ENCODE measurements at places on chromosomes 4 and X. TPM values are rescaled to one million over a fixed set of nuclear protein-coding genes. Genes with fewer than 3 reads are reported as not detected.

- no peak for DNase-seq
These were observed 1574.3 kb upstream of the PABPC4L start for GRCh38 chr4:135775909-135776308.

TDO2 gene
- total RNA-seq: not detected

DNA sequence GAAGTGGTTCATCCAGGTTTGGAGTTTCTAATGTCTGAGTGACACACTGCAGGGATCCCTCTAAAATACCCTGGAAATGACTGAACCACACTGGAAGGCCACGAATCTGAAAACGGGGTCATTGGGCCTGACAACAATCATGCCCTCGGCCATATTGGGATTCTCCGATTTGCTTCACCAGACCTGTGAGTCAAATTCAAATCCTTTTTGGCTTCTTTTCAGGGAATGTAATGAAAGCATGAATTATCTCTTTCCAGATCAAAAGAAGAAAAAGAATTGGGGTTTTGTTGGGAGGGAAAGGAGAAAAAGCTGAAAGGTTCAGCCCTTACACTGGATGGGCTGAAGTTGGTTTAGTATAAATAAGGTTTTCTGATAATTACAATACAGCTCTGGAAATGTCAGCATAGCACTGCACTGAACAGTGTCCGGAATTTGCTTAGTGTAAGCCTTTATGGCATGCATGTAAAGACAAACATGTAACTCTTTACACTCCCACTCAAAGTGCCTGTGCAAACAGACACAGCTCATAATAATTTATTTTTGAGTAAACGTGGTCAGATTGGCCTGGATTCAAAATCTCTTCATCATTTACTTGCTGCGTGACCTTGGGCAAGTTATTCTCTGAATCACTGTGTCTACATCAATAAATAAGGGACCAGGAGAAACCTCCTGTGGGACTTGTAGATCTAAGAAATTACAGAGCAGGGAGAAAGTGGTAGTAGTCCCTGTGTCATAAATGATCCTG lies 21.4 kb downstream of the CT47C1 start:
- no peak for DNase-seq

- no peak for DNase-seq
These were observed 8.8 kb downstream of the HPGDS start for GRCh38 chr4:94333866-94334265.

- no peak for DNase-seq
These were observed 57.1 kb upstream of the CYSLTR1 start for GRCh38 chrX:78384486-78384885.

RAP1GDS1 gene
- 54.6 TPM for total RNA-seq

GRCh38 chr4:185535612-185536410 lies 504 bp upstream of the PDLIM3 start:
- DNase-seq: no peak

- no peak for DNase-seq
These were observed 2576.8 kb downstream of the PCDH7 start for GRCh38 chr4:33296876-33297455.

- DNase-seq: no peak
These were observed 11.2 kb upstream of the CXCR3 start for GRCh38 chrX:71629467-71629866.

CPLX1 gene
- under 0.01 TPM for total RNA-seq

- no peak for DNase-seq
These were observed 54.9 kb downstream of the UBQLN2 start for GRCh38 chrX:56618323-56618722.

DNA sequence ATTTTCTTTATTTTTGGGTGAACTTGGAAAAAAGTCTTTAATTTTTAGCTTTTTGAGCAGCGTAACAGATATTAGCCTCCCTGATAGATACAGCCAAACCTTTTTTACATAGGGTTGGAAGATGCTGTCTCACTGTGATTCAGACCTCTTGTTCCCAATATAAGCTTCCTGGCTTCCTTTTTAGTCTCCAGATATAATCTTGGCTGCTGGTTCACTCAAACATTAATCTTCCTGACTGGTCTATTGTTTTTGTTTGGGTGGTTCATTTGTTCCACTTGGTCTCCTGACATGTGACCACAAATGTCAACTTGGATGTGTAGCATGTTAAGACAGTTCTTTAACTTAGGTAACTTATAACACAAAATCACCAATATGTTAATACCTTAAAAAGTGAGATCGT lies 23.0 kb downstream of the RPA4 start:
- DNase-seq: peak; percentile 85

KCNE5 gene
- 0.13 TPM for total RNA-seq

DNA sequence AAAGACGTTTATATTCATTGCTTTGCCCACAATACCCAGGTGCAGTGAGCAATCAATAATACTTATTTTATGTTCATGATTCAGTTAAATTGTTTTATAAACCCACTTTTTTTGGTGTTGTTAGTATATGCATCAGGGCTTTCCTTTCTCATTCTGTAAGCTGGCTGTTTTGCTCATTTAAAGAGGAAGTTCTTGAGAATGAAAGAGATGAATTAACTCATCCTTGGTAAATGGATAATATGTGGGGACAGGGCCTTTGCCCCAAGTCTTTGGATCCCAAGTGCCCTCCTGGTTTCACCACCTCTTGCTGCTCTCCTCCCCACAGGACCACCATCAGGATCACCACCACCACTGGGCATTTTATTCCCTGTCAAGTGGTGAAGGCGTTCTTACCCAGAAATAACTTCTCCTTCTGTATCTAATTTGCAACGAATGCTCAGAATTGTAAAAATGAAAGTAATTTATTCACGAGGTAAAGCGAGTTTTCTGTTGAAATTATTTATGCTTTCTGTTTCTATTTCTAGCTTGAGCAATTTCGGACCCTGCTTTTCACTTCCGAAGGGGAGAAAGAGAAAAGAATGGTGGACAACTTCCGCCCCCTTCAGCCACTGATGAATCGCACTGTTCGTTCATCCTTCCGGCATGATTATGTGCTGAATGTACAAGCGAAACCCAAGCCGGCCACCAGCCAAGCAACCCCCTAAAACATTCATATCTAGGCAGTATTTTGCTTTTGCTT lies 8.2 kb upstream of the ZRSR2 start:
- DNase-seq: no peak

DNA sequence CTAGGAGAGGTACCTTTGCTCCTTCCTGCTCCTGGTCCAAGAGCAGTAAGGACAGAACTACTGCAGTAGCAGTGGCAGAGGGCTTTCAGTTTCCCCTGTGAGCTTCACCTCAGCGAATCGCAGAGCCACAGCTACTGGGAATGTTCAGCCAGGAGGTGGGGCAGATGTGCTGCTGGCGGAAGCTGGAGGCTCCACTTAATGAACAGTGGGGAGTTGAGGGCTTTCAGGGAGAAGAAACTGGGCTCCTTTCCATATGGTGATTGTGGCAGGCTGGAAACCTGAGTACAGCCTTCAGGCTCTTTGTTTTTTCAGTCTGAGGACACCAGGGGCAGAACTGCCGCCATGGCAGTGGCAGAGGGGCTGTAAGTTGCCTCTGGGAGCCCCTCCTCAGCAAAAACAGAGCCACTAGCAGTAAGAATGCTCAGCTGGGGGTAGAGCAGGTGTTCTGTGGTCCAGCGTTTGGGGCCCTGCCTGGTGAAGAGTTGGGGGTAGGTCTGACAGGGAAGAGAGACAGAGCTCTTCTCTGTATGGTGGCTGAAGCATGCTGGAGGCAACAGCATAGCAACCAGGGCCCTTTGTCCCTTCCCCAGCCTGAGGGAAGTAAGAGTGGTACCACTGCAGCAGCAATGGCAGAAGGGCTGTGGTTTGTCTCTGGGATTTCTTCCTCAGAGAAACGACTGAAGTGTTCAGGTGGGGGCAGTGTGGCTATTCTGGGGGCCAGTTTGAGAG lies 106.0 kb upstream of the GRXCR1 start:
- DNase-seq: no peak

GRCh38 chrX:126064901-126065541 lies 101.1 kb downstream of the DCAF12L2 start:
- DNase-seq: no peak

DNA sequence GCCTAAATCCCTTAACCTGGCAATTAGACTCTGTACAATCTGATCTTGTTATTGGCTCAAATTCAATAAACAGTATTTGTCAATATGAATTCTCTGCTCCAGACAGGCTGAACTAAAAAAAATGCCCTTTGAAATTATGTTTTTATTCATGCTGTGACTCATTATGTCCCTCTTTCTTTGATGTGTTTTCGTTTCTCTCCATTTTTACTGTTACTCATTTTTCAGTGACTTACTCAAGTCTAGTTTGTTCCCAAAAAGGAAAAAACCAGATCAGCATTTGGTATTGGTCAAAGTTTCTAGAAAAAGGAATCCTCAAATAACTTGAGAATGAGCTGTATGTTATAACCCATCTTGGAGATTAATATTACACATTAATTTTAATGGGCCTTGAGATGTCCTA lies 40.4 kb downstream of the UNC5C start:
- DNase-seq: no peak

GRCh38 chrX:15686818-15687685 lies 22.4 kb upstream of the CLTRN start:
- peak; percentile 55 for DNase-seq

GRCh38 chr4:16199093-16199492 lies 27.2 kb downstream of the TAPT1 start:
- DNase-seq: no peak

TMEM35A gene
- 1.9 TPM for total RNA-seq

DNA sequence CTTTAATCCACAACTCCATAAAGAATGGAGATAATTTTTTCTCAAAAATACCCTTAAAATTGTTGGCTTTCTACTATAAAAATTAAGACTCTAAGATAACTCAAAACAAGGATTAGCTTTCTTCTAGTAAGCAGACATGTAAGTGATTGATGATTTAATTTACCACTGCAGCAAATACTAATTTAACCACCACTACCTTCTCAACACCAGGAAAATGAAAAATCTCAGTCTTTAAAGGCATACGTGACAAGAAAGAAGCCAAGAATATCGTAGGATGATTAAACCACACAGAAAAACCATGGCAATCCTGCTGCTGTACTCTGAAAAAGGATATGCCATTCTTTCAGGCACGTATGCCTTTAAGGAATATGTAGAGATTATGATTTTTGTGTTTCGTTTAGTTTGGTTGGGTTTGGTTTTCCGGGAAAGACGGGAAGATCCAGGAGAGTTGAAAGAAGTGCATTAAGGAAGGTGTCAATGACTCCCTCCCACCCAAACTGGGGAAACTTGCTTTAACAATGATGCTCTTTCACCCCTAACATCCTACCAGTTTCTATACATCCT lies 881 bp downstream of the LRCH2 start:
- DNase-seq: no peak

GRCh38 chrX:53125506-53125905 lies 31.6 kb downstream of the KANTR start:
- no peak for DNase-seq

DNA sequence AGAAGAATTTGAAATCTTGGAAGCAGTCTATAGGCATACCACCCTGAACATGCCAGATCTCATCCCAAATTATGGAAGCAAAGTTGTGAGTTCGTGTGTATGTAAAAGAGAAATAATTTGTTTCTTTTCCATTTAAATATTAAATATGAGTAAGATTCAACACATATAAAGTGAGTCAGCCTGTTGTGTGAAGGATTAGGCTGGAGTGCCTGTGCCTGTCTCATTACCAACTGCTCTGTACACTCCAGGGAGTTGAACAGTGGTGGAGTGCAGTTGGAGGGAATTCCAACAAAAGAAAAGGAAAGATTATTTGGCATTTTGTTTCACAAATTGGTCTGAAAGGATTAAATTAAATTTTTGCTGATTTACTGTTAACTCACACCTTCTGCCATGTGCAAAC lies 435.6 kb downstream of the FAT4 start:
- DNase-seq: no peak

- DNase-seq: no peak
These were observed 97.6 kb downstream of the AKAP4 start for GRCh38 chrX:50103176-50103575.

DNA sequence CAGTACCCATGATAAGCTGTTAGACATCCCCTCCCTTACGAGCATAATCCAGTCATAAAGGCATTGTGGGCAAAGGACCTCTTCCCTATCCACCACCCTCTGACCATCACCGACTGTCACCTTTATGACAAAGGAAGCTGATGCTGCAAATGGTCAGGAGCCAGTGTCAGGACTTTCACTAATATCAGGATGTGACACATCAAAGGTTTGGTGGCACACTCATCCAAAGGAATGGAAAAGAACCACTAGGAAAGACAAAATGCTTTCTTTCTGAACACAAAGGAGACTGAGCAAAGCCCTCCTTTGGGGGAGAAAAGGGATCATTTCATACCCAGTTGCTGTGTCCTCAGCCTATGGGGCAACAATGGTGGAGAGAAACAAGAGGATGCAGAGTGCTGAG lies 66.9 kb upstream of the PROM1 start:
- DNase-seq: no peak

LAS1L gene
- 20.0 TPM for total RNA-seq

GRCh38 chrX:86349115-86349514 lies 200.9 kb downstream of the DACH2 start:
- DNase-seq: no peak

- DNase-seq: no peak
These were observed 23.9 kb upstream of the NWD2 start for GRCh38 chr4:37220685-37221084.

LINC00632 gene
- total RNA-seq: 0.26 TPM

- DNase-seq: no peak
These were observed 64.1 kb downstream of the CAMK2D start for GRCh38 chr4:113697429-113697828.

GRCh38 chr4:6751611-6752485 lies 30.7 kb upstream of the KIAA0232 start:
- DNase-seq: no peak

DNA sequence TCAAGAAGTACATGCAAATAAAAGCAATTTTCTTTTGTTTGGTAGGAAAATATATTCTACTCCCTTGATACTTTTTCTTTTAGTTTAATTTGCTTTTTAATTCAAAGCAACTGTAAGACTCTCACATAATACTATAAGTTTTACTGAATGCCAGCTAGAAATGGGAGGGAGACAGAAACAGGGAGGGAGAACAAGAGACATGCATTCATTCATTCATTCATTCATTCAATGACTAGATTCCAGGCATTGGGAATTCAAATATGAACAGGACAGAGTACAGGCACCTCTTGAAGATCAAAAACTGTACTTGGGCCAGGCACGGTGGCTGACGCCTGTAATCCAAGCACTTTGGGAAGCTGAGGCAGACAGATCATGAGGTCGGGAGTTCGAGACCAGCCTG lies 85.6 kb downstream of the THOC2 start:
- DNase-seq: no peak

DNA sequence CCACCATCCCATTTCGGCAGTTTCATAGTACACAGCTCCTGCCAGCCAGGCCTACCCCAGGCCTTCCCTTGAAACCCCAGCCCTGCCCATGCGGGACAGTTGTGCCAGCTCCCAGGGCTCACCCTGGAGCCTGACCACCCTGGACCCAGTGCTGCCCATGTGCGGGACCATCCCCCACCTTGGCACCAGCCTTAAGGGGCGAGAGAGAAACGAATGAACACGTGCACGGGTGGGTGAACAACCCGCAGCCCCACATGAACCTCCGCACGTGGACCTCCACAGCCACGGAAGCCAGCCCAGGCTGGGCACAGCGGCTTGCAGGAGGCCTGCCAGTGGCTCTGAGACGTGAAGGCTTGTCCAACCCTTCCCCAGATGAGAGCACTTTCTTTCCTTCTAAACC lies 76.0 kb upstream of the MXD4 start:
- DNase-seq: no peak
